Fibroblast of the aortic adventitia (primary cell): ENCODE measurements at places on chromosomes 11 and 22.

DNA sequence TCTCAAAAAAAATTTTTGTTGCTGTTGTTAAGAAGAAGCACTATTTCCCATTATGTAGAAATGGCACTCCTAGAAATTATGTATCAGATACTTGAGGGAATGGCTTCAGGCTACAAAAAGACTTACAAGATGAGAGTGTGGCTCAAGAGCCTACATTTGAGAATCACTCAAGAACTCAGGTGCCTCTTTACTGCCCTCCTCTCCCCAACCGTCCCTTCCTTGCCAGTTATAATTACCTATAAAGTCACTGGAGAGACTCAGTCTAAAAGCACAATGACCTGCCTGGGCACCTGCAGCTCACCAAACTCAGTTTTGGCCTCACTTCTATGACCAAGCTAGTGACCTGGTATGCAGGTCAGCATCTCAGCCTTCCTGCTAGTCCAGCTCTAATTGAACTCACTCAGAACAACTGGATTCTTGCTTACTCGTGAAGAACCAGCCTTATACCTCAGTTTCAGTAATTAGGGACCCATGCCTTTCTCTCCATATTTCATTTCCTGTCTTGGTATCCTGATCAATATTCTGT is 41.9 kb upstream of the PPP2R1B start:
- DNase-seq, result no peak

GRCh38 chr22:32478994-32479393 is 4.4 kb downstream of the FBXO7 start:
- no peak for DNase-seq

DNA sequence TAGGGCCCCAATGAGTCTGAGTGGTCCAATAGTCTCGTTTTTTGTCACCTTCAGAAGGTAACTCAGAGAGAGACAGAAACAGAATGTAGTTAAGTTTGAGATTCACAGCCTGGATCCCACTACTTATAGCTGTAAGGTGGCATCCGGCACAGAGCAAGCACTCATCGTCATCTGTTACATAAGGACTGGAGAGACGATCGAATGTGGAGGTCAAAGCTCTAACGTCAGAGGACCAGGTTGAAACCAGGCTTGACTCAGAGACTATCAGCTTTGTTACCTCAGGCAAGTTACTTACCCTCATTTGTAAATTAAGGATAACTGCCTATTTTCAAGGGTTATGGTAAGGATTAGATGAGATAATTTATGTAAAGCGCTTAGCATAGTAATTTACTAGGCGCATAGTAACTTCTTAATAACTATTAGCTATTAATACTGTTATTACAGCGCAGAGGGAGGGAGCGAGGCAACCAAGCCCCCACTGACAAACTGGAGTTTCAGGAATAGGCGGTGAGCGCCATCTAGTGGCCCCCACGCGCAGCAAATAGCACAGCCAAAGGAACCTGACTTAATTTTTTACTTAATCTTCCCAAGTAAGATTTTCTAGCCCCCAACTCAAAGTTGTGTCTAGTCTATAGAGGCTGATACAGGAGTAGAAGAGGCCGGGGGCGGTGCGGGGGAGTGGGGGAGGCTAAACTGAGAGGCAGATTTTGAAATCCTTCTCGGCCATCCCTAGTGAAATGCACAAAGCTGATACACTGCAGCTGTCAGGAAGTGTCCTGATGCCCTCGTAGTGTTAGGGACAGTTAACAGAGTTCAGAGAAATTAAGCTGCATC is 29.0 kb upstream of the API5 start:
- DNase-seq, result peak; percentile 42

DNA sequence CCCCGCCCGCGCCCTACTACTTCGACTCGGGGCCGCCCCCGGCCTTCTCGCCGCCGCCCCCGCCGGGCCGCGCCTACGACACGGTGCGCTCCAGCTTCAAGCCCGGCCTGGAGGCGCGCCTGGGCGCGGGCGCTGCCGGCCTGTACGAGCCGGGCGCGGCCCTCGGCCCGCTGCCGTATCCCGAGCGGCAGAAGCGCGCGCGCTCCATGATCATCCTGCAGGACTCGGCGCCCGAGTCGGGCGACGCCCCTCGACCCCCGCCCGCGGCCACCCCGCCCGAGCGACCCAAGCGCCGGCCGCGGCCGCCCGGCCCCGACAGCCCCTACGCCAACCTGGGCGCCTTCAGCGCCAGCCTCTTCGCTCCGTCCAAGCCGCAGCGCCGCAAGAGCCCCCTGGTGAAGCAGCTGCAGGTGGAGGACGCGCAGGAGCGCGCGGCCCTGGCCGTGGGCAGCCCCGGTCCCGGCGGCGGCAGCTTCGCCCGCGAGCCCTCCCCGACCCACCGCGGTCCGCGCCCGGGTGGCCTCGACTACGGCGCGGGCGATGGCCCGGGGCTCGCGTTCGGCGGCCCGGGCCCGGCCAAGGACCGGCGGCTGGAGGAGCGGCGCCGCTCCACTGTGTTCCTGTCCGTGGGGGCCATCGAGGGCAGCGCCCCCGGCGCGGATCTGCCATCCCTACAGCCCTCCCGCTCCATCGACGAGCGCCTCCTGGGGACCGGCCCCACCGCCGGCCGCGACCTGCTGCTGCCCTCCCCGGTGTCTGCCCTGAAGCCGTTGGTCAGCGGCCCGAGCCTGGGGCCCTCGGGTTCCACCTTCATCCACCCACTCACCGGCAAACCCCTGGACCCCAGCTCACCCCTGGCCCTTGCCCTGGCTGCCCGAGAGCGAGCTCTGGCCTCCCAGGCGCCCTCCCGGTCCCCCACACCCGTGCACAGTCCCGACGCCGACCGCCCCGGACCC is 17.4 kb upstream of the ACR start:
- DNase-seq, result no peak

- DNase-seq, result no peak
Observed at GRCh38 chr11:113725407-113725806, 19.3 kb upstream of the TMPRSS5 start.

DNA sequence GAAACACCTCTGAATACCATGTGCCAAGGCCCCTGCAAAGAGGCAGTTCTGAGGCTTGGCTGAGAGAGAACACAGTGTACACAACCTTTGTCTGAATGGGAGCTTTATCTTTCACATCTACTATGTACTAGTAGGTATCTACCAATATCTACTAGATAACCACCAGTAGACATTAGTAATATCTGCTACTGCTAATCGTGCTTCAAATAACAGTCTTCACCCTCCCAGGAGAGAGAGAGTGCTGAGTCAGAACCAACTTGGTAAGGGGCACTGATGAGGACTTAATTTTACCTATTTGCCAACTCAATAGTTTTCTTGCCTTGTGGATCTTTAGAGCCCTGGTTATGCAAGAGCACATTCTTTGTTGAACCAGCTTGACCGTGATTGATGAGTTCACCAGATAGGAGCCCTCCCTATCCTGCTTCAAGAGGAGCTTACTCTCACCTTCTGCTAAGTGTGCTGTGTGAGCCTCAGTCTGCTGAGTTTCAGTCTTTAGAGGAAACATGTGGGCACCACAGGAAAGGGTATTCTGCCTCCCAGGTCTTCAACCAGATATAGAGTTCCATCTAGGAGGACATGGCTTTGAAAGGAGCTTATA is 967.5 kb downstream of the NTM start:
- no peak for DNase-seq

DNA sequence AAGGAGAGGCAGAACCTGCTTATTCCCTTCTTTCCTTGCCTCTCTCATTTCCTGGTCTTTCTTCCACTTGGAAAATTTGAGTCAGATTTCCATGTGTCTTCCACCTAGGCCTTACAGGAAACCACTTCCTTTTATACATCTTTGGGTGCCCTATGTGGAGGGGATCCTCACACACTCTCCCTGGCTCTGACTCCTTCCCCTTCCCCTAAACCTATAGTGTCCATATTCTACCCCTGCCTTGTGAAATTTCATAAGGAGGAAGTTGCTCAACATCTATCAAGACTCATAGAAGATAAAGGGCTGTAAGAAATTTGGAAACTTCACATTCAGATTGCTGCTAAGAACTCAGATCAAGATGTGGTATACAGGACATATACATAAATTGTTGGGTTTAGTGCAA is 20.4 kb downstream of the TUG1 start:
- no peak for DNase-seq

DNA sequence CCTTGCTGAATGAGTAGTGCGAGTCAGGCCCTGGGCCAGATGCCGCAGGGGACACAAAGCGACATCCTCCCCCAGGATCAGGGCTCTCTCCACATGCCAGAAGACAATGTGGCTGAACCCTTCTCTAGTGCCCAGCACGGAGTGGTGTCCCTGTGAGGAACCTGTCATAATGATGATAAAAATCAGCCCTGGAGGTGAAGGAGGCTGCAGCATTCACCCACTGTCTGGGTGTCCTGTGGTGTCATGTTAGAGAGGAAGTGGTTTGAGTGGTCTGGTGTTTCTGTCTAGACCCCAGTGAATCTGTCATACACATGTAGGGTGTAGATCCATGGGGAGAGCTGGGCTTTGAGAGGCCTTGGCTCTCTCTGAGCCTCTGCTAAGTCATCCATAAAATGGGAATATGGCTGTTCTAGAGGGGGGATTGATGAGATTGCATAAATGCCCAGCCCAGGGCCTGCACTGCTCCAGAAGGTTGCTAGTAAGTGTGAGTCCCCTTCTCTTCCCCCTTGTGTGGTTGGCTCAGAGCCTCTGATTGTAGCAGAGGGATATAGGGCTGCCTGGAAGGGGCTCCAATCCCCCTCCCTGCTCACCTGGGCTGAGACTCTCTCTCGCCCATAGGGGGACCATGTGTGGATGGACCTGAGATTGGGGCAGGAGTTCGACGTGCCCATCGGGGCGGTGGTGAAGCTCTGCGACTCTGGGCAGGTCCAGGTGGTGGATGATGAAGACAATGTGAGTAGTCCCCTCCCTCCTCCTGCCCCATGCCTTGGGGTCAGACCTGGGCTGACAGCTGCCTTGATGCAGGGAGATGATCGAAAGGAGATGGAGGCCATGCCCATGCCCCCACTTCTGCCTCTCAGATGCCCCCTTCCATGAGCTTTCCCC is 14.3 kb downstream of the MYO7A start:
- no peak for DNase-seq

GRCh38 chr11:9073466-9074225 is 17.8 kb downstream of the SCUBE2 start:
- no peak for DNase-seq

DNA sequence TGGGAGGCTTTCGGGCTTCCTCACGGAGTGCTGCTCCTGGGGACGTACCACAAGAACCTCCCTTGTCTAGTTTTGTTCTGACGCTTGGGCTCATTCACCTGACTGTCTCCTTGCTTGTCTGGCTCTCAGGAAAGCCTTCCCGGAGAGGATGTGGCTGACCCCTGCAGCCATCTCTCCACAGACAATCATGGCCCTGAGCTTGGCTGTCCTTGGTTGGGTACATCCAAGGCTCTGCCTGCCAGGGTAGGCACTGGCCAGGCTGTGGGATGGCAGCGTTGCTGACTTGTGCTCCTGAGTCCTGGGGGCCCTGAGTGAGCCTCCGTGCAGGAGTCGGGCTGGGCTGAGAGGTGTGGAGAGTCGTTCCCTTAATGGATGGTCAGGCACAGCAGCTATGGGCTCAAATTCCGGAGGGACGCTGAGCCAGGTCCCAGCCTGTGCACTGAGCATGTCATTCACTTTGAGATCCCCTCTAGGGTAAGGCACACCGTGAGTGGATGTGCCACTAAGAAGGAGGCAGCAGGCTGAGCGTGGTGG is 32.8 kb downstream of the BCR start:
- no peak for DNase-seq

- no peak for DNase-seq
Observed at GRCh38 chr11:131099746-131100145, 183.5 kb upstream of the SNX19 start.

DNA sequence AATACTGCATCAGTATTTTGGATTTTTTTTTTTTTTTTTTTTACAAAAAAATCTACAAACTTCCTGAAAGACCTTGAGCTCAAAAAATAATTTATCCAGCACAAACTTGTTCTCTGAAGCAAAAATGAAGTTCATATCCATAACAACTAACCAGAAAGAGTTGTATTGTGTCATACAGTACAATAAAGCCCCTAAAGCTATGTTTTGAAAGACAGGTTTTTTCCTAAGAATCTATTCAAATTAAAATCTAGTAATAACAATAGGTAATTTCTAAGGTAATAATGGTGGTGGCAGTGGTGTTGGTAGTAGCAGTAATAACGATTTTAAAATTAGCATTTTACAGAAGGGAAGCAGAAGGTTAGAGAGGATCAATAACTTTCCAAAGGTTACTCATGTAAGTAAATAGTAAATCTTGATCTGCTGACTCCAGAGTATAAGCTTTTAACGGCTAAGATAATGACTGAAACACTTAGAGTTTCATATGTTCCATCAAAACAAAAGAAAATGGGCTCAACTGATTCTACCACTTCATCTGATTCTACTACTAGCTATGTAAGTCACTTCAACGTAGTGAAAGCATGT is 53.3 kb upstream of the GAB2 start:
- no peak for DNase-seq

- no peak for DNase-seq
Observed at GRCh38 chr11:120289426-120289825, 35.7 kb upstream of the TLCD5 start.

- no peak for DNase-seq
Observed at GRCh38 chr22:39655004-39655579, 84.5 kb downstream of the CACNA1I start.

DNA sequence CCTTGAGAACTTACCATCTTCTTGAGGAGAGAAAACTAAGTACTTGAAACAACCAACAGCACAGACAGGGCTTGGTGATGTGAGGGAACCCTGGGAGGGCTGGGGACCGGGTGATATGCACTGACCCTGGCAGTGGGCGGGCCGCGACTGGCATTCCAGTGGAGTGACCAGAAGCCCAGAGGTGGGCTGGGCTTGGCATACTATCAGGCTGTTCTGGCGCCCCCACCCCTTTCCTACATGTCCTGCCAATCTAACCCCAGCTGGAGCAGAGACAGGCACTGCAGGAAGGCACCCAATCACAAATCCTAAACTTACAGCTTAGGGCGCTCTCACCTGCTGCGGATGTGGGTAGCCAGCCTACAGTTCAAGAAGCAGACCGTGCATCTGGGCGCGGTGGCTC is 54.0 kb upstream of the GCAT start:
- peak; percentile 55 for DNase-seq

GRCh38 chr11:130834886-130835285 is 81.4 kb downstream of the SNX19 start:
- peak; percentile 24 for DNase-seq

DNA sequence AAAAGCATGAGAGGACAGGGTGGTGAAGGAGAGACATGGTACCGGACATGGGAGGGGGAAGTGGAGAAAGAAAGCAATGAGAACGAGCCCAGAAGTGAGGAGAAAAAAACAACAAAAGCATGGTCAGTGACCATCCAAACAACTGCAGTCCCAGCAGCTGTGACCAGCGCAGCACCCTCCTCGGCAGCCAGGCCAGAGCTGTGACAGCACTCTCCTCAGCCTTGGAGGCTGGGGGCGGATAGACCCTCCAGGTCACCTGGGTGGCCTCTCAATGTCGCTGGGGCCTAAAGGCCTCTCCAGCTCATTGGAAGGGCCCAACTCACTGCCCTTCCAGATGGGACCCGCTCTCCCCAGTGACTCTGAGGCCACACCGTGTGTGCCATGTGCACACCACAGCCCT is 103.3 kb downstream of the MED15 start:
- no peak for DNase-seq

GRCh38 chr11:121670266-121670665 is 217.5 kb upstream of the SORL1-AS1 start:
- DNase-seq, result no peak

- DNase-seq, result no peak
Observed at GRCh38 chr11:96109331-96110030, 185.6 kb upstream of the MTMR2 start.
